Stimulated activated CD8-positive, alpha-beta memory T cell treated with anti-CD3 and anti-CD28 coated beads, Interleukin-15, amount 100 ng/mL, for 1 hour (primary cell): ENCODE measurements at places on chromosomes 5 and 9.

DNA sequence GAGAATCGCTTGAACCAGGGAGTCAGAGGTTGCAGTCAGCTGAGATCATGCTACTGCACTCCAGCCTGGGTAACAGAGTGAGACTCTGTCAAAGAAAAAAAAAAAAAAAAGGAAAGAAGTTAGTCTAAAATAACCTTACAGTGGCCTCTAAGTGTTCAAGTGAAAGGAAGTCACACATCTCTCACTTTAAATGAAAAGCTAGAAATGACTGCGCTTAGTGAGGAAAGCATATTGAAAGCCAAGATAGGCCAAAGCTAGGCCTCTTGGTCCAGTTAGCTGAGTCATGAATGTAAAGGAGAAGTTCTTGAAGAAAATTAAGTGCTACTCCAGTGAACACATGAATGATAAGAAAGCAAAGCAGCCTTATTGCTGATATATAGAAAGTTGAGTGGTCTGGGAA is 38.1 kb downstream of the ITGA1 start:
- DNase-seq = no peak

DNA sequence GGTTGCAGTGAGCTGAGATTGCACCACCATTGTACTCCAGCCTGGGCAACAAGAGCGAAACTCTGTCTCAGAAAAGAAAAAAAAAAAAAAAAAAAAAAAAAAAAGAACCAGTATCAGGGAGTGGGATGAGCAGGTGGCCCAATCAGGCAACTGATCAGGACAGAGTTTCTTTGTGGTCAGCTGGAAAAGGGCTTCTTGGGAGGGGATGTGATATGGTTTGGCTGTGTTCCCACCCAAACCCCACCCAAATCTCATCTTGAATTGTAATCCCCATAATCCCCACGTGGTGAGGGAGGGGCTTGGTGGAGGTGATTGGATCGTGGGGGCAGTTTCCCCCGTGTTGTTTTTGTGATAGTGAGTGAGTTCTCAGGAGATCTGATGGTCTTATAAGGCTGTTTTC is 4.7 kb upstream of the GCNT1 start:
- no peak for DNase-seq

DNA sequence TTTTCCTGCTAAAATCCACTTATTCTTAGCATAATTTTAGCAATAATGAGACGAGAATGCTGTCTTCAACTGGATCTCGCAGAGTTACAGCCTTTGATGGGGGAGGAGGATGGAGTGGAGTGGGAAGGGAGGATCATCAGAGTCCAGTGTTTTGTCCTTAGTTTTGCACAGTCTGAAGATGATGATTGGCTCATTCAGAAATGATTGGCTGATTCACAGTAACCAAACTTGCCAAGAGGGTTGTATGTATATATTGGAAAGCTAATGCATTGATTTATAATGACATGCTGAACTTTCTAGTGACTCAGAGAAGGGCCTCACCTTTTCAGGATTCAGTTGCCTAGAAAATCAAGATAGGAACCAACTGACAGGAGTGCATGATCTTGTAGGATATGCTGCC is 448.0 kb downstream of the CCDC171 start:
- DNase-seq = no peak

DNA sequence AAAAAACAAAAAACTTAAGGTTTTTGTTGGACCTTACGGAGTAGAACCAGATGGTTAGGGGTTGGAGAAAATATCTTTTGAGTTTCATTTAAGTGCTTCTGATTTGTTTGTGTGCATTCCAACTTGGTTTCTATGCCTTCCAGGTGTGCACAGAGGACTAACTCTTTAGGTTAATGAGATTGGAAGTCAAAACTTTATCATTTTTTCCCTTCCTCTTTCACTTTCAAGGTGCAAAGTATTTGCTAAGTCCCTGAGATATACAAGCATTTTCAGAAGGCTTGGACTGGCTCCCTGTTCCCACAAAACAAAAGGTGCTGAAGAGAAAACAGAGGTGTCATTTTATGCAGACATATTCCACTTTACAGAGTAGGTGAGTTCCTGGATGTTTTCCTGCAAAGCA is 30.3 kb upstream of the CER1 start:
- DNase-seq = no peak
